ENCODE measurements at places on chromosomes 1 and 21.

DNA sequence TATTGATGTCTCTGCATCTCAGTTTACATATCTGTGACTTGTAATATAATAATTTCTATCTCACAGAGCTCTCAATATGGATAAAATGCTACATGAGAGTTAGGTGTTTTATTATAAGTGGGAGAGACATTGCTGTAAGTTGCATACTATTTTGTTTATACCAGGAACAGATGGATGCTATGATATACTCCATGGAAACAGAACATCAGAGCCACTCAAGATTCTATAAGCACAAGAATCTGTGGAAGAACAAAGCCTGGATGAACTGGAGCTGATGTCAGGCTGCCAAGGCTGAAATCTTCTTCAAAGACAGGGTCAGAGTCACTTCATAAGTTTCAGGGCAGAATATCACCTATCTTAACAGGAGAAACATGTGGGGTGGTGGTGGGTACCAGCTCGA lies 30.2 kb downstream of the DUSP10 start:
- no peak for DNase-seq

GRCh38 chr1:30368651-30369240 lies 354.6 kb downstream of the MATN1 start:
- DNase-seq: no peak

- no peak for DNase-seq
Measured at GRCh38 chr1:66443793-66444192, 90.2 kb upstream of the SGIP1 start.

DNA sequence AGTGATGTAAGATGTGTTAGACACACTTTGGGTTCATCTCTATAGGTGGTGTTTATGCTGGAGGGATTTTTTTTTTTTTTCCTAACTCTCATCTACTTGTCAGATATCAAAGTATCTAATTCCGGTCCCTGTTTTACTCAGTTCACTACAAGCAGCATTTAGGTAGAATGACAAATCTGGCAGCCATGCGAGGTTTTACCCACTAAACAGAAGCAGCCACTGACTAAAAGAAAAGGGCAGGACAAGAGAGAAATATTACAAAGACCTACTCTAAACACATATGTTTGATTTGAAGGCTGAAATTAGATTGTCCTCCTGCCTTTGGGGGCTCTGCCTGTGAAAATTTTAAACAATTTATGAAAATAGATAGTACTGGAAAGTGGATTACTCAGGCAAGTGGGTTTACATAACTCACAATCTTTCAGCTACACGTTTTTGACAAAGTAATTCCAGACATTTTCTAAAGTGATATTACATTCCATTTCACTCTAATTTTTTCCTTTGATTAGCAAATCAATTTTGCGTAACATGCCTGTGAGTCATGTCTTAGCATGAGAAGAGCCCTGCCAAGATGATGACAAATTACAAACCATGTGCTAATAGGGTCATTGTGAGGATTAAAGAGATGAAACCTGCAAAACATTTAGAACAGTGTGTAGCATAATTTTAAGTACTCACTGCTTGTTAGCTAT lies 172.6 kb downstream of the PLA2G4A start:
- no peak for DNase-seq

DNA sequence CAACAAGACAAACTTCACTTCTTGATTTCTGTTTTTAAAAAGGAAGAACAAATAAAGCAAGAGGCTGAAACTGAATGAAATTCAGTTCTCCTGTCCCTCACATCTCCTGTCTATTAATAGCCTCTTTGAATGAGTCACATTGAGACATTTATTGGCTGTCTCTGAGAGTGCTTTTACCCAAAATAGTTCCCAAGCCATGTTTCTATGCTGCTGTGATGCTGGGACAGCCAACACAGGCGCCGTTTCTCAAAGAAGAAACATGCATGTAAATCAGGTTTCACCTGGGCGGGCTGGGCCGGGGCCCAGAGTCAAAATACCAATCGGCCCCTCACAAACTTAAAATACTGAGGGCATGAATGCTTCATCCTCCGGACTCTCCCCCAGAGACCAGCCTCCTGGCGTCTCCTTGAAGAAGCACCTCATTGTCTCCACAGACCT lies 105.2 kb downstream of the EDEM3 start:
- DNase-seq: no peak

GRCh38 chr1:55735106-55735505 lies 519.9 kb upstream of the USP24 start:
- DNase-seq: no peak

GRCh38 chr1:146032631-146033219 lies 11.2 kb upstream of the HJV start:
- DNase-seq: peak; percentile 10

GRCh38 chr1:6168947-6169586 lies 11.1 kb downstream of the CHD5 start:
- no peak for DNase-seq

DNA sequence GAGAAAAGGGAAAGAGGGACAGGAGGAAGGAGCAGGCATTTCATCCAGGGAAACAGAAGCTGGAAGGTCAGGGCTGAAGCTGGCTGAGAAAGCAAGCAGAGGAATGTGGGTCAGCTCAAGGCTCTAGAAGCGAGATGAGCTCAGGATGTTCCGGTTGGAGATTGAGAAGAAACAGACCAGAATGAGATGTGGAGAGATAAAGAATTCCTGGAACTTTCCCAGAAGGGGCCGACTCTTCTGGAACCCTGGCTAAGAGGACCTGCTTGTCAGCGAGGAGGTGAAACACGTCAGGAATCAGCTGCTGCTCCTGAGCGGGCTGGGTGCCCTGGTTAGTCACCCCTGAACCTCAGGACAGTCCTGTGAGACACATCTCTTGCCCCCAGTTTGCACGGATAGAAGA lies 75.9 kb downstream of the HUNK start:
- no peak for DNase-seq

DNA sequence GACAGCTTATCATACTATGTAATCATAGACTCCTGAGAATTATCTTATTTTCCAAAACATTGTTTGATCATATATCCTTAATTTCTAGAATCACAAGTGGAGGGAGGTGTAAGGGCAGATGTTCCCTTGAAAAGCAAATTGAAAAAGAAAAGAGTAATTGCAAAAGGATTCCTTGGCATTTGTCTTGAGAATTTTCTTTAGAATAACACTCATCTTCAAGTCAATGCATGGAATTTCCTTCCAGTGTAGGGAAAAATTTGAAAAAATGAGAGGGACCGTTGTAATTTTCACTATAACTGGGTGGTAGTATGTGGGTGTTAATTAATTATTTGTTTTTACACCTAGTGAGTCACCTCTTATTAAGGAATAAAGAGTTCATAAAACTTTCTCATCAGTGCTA lies 724.6 kb upstream of the ADAMTS5 start:
- DNase-seq: no peak

- no peak for DNase-seq
Measured at GRCh38 chr1:30586671-30587070, 136.7 kb downstream of the MATN1 start.

GRCh38 chr1:230979389-230979716 lies 459 bp downstream of the ARV1 start:
- DNase-seq: no peak

DNA sequence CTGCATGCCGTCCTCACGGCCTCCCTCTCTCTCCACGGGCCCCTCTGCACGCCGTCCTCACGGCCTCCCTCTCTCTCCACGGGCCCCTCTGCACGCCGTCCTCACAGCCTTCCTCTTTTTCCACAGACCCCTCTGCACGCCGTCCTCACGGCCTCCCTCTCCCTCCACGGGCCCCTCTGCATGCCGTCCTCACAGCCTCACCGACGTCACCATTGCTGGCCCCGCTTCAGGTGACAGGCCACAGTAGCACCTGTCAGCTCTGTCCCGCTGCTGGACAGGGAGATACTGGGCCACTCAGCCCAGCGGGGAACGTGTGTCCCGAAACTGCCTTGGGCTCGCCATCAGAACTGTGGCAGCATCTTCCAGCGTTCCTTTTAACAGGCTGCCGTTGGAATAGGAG lies 82.8 kb upstream of the COL6A1 start:
- no peak for DNase-seq

GRCh38 chr1:222278501-222278900 lies 269.4 kb downstream of the HHIPL2 start:
- DNase-seq: no peak

DNA sequence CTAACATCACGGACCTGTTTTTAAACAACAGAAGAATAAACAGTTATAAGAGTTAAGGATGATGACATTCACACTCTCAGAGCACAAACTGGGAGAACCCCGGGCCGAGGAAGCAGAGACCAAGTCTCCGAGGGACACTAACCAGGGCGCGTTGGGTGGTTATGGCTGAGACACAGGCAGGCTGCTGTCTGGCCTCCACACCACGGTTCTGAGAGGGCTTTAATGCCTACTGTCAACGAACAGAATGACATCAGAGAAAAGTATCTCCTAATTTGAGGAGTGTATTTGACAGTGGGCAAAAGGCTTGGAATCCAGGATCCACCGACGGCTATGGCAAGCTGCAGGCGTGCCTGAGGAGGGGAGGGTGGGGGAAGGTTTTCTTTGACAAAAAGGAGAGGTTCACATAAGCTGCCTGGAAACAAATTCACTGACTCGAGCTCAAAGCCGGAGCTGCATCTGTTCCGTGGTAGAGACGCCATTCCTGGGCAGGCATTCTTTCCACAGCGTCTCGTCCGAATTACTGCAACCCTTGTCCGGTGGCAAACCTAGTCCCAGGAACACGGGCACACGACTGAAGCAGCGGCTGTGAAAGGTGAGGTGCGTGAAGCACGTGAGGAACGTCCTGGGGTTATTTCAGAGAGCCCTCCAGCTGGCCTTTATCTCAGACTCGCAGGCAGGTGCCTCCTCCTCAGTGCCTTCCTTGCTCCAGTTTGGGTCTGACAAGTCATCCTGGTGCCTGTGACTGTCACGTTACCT lies 9.4 kb downstream of the POFUT2 start:
- no peak for DNase-seq

DNA sequence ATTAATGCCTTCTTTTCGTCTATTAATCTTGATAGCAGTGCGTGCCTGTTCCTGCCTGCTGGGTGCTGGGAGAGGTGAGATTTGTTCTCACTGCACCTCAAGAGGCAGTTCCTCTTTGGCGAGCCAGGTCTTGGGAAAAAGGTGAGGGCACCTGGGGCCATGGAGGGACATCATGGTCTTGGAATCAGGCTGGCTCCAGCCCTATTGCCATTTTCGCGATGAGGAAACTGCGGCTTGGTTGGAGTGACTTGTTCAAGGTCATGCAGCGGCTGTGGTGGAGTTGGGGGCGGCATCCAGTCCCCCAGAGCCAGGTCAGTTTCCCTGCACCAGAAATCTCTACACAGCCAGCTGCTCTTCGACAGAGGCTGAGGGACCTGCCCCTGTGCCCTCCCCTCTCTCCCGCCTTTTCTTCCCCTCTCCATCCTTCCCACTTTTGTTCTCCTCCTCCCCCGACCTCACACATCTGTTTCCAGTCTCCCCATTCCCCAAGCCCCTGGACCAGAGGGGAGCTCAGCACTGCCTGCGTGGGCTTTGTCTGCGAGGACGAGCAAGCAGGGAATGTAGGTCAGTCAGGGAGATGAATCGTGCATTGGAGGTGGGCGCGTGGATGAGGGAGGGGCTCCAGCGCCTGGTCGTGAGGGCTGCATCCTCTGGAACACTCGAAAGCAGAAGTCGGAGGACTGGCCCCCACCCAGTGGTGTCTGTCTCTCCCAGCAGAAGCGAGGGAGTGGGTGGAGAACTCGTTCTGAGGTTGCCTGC lies 135.1 kb downstream of the ACTL8 start:
- DNase-seq: no peak

- no peak for DNase-seq
Measured at GRCh38 chr21:15009837-15010363, 54.9 kb downstream of the NRIP1 start.

GRCh38 chr1:52164604-52165003 lies 22.7 kb downstream of the ZFYVE9 start:
- no peak for DNase-seq

DNA sequence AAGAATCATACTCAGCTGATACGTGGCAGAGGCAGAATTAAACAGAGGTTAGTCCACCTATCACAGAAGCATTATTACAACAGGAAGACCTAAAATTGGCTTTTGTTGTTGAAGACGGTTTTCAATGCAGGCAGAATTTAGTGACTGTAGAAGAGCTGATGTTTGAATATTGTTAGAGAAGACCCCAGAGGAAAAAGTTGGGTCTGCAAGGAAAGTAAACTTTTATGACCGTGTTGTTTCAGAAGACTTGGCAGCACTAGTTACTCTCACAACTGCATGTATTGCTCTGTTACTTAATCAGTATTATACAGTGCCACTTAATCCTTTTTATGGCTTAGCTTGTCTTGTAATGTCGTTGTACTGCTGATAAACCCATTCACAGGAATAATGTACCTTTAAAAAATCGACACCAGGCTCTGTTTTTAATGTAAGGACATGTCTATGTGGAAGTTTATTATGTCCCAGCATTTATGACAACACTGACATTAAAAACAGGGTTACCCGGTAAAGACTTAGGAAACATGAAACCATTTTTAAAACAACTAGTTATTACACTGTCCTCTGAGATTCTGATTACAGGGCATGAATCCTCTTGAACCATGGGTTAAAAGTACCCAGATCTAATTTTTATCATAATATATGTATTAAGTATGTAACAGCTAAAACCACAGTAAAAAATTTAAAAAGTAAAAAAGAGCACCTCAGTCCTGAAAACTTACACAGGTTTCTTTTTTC lies 235.4 kb downstream of the TTLL7 start:
- DNase-seq: no peak

DNA sequence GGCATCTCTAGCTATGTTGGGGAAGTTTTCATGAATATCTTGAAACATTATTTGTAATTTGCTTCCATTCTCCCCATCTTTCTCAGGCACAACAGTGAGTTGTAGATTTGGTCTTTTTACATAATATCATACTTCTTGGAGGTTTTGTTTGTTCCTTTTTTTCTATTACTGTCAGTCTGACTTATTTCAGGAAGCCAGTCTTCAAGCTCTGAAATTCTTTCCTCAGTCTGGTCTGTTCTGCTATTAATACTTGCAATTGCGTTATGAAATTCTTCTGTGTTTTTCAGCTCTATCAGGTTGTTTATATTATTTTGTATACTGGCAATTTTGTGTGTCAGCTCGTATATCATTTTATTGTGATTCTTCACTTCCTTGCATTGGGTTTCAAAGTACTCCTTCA lies 424.6 kb upstream of the PTBP2 start:
- DNase-seq: no peak

DNA sequence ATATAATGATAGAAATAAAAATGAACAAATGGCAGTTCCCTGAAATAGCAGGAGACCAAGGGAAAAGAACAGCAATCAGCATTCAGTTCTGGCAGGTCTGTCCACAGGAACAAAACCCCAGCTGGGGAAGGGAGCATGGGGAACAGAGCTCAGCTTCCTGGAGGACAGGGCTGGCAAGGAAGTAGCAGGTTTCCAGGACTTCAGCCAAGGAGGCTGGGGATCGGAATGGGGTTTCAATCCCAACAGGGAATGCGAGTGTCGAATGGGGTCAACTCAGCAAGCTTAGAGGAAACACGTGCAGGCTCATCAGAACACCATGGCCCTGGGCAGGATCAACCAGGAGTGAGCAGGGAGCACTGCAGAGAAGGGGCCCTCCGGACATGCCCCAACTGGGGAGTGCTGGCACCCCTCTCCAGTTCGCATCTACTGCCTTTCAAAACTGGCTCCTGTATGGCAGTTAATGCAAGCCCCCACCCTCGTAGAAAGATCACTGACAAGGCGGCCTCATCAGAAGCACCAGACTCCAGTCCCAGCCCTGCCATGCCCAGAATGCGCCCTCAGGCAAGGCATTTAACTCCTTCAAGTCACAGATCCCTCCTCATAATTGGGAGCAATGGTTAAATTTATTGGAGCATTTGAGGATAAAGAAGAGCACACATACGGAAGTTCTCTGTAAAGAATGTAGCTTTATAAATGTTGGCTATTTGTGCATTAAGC lies 72.4 kb downstream of the SEC16B start:
- DNase-seq: no peak

GRCh38 chr1:225446981-225447615 lies 19.3 kb upstream of the LBR start:
- DNase-seq: no peak
